ENCODE measurements at places on chromosomes 12 and 14.

GRCh38 chr12:81150382-81150781 lies 72.5 kb downstream of the ACSS3 start:
- DNase-seq: no peak

DNA sequence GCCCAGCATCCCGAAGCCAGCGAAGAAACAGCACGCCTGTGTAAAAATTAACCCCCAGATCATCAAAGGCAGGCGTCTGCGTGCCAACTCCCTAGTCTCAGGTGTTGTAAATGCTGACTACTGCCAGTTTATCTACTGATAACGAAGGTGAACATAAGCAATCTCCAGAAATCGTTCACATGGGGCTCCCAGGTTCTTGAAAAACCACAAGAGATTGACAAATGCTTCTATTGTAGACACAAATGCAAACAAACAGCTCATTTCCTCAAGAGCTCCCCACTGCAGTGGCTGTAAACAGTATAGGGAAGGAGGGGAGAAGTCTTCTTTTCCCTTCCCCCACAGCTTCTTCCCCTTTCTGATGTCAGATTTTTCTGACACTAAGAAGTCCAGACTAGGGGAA lies 5.3 kb upstream of the PLEKHG3 start:
- DNase-seq: no peak

DNA sequence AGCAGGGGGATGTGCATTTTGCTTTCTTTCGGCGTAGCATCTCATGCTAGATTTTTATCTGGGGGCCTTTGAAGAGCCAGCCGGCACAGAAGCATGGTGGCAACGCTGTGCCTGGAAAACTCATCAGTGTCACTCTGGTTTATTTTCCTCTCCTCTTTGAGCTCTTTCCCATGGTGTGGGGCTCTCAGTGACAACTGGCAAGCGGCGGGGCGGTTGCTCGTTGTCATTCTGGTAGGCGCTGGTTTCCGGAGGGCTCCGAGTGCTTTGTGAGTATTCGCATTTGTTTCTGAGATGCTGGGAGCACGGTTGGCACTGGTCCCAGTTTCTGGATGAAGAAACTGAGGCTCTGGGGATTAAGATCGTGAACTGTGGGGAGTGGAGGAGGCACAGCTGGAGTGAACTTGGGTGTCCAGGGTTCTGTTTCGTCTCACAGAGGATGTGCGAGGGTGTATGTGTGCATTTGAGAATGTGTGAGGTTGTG lies 23.3 kb downstream of the TPCN1 start:
- DNase-seq: no peak

DNA sequence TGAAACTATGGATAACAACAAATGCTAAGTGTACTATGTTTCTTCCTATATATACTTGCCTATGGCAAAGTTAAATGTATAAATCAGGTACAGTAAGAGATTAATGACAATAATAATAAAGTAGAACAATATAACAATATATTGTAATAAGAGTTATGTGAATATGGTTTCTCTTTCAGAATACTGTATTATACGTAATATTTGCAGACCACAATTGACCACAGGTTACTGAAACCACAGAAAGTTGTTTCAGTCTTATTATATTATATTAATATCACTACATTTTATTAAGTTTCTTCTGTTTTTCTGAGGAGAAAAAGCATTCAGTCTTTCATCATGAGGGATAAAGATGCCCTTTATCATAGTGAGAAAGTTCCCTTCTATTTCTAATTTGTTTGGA lies 131.2 kb downstream of the EML1 start:
- DNase-seq: no peak

- peak; percentile 20 for DNase-seq
These were observed 18.6 kb downstream of the LRIG3 start for GRCh38 chr12:58901664-58902063.

DNA sequence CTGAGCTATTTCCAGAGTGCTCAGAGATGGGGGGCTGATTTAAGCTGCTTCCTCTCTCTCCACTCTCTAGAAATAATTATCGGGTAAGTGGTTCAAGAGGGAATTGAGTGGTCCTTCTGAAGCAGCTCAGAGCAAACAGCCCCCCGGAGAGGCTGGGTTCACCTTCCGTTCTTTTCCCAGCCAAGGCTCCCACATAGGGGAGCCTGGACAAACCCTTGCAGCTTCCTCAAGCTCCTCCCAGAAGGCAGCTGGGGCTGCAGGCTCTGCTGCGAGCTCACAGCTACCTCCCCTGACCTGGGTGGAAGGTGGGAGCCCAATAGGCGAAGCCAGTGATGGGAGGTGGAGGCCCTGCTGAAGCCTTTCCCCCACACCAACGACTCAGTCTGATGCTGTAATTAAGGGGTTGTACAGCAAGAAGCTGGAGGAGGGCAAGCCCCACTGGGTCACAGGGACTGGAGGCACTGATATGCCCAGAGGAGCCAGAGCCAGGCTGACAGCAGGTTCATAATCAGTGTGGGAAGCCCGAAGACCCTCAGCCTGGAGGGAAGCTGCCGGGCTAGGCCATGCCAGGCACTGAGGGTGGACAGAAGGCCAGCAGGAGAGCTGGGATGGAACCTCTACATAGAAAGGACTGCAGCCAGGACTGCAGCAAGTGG lies 52.4 kb downstream of the ARL6IP4 start:
- no peak for DNase-seq

GRCh38 chr12:124824195-124824594 lies 39.5 kb downstream of the SCARB1 start:
- no peak for DNase-seq

- peak; percentile 49 for DNase-seq
These were observed 48.1 kb downstream of the ADCK1 start for GRCh38 chr14:77848031-77848430.

DNA sequence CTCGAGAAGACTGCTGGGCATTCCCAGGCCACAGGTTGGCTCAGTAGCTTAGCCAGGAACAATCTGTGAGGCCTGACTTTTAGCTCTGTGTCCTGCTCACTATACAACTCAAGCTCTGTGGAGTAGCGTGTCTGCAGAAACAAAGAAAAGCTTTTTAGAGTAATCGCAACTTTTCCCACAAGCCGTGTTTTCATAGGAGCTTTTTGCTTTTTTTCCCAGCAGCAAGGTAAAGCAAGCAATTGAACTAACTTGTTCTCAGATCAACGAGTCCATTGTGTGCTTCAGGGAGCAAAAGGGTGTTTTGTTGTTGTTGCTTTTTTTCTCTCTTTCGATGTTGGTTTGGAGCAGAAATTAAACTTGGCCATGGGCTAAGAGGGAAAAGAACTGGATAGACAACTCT lies 97.3 kb upstream of the BCL2L14 start:
- no peak for DNase-seq

- DNase-seq: peak; percentile 58
These were observed 411.0 kb upstream of the OR4E1 start for GRCh38 chr14:22084393-22085281.

- DNase-seq: no peak
These were observed 6.1 kb upstream of the SLC35E3 start for GRCh38 chr12:68739891-68740290.

DNA sequence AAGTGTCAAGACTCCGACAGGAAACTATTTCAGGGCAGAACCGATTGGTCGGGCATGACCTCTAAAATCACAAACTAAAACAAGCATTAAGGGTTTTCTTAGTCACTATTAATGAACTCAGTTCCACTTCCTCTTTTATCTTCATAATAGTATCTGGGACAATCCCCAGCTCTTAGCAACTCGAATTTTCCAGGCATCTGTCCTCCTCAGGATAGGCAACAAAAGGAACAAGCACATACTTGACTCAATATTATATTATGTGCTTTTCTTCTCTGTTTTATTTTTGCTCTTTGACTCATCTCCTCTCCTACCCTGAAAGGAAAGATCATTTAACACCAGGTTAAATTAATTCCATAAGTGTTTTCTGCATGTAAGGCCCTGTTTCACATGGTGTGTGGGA lies 638.3 kb upstream of the TBX3 start:
- DNase-seq: peak; percentile 84

- no peak for DNase-seq
These were observed 2.9 kb downstream of the GPATCH2L start for GRCh38 chr14:76154539-76155126.

GRCh38 chr14:58415636-58416547 lies 11.4 kb downstream of the TIMM9 start:
- DNase-seq: peak; percentile 13

GRCh38 chr12:128766738-128767501 lies 56.8 kb downstream of the SLC15A4 start:
- no peak for DNase-seq

- no peak for DNase-seq
These were observed 56.7 kb downstream of the KIAA0586 start for GRCh38 chr14:58484176-58484575.

DNA sequence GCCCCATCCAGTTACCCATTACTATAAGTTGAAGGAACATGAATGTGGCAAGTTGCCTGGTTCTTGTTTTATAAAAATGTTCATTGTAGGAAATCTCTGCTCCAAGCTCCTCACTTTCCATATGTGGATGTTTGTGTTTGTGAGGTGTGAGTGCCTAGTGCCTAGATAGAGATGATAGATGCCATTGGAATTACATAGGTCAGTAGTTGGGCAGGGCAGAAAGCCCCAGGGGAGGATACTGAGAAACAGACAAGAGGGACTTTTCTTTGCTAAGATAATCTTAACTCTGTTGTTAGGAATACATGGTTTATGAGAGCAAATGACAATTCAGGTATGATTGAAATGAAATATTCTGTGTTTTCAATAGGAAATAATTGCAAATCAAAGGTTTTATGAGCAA lies 226.3 kb upstream of the GRIP1 start:
- no peak for DNase-seq

Data from GM23248 (cell line).